ENCODE measurements at places on chromosomes 5 and 9.

DNA sequence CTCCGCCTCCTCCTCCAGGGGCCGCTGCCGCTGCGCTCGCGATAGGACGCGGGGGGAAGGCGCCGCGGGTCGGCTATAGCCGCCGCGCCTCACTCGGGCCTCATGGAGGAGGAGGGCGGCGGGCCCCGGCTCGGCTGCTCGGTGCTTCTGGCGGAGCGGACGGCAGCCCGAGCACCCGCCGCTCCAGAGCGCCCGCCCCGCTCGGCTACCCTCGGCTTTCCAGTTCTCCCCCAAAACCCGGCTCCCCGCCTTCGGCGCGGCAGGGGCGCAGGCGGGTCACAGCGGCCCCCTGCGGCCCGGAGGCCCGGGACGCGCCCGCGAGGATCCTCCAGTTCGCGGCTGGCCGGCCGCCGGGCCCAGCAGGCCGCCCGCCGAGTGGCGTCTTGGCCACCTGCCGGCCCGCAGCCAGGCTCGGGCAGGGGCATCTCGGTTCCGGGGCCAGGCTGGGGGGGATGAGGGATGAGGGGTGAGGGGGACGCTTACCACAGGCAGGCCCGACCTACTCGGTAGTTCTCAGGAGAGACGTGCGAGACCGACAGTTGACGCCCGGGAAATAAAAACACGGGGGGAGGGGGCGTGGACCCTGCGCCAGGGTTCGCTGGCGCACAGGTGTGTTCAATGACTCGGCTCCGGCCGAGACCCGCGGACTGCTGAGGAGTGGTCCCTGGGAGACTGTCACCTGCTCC, at the start of gene PAIP1:
Gene PAIP1 (minus strand): TSS at position 221 of the 686 bp plus-strand sequence. CDS start 231 bp downstream, outside the sequence.
- peak; percentile 81 for DNase-seq

DNA sequence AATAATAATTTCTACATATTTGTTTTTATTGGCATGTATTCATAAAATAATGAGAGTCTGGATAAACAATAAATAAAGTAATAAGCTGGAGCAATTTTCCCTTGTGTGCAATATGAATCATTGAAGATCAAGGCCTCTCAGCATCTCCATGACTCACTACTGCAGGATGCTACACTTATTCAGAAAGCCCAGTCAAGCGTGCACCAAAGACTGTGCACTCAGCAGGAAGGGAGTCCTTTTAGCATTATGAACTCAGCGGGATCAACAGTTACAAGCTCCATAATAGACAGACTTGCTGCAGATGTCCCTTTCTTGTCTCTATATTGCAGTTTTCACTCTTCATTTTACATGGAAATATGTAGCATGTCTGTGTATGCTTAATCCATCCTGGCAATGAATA, 485.3 kb downstream of the CDH9 start:
- DNase-seq, result no peak

- DNase-seq, result no peak
These were observed 243.0 kb downstream of the PSAT1 start for GRCh38 chr9:78539904-78540303.

- DNase-seq, result peak; percentile 77
These were observed 1.6 kb upstream of the BRINP1 start for GRCh38 chr9:119370816-119371215.

- no peak for DNase-seq
These were observed 183.7 kb downstream of the ISL1 start for GRCh38 chr5:51566953-51567352.

- no peak for DNase-seq
These were observed 113.2 kb downstream of the DCP2 start for GRCh38 chr5:113089653-113090335.

GRCh38 chr9:124487260-124488182, 19.7 kb downstream of the NR5A1 start:
- no peak for DNase-seq

DNA sequence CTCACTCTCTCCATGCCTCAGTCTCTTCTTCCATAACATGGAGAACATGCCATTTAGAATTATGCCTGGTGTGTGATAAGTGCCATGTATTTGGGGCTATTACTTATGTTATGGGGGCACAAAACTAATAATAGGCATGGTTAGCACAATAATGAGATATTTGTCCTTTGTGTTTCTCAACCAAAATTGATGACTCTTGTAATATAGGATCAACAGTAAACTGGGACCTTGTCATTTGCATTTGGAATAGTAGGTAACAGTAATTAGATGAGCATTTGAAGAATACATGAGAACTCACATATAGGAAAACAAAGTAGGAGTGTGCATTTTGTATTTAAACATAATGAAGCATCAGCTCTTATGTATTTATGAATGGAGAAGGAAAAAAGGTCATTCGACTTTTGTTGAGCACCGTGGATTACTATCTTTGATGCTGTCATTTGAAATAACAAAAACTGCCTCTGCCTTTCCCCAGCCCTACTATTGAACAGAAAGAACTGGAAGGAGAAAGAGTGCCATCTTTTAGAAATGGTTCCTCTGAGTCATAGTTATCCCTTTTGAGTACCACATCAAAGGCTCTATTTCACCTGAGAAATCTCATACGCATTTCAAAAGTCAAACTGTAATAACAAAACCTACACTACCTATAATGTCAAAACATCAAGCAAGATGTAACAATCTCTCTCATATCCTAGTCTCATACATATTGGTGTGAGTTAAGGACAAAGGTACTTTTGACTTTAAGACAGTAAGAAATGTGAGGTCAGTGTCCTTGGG, 655.2 kb downstream of the PDE4D start:
- DNase-seq, result no peak

DNA sequence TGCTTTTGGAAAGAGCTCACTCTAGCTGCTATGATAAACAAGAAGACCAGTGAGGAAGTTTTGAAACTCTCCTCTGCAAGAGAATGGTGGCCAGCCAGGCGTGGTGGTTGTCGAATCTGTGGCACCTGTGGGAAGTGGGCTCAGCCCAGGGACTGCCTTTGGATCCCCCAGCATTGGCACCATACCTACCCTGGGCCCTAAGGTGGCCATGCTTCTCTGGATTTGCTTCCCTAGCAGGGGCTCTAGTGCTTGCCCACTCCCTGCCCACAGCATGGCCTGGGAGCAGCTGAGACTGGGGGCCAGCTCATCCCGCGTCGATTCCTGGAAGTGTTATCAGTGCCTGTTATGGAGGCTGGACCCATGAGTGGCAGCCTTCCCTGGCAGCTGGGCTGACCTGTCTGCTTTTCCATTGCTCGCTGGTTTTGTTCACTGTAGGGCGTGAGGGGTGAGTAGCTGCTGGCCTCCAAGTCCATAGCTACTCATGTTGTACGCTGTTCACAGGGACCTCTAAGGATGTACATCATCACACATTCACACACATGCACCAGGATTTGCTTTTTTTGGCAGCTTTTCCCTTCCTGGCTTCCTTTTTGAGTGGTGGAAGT, 2.3 kb downstream of the SLC22A4 start:
- DNase-seq, result no peak

DNA sequence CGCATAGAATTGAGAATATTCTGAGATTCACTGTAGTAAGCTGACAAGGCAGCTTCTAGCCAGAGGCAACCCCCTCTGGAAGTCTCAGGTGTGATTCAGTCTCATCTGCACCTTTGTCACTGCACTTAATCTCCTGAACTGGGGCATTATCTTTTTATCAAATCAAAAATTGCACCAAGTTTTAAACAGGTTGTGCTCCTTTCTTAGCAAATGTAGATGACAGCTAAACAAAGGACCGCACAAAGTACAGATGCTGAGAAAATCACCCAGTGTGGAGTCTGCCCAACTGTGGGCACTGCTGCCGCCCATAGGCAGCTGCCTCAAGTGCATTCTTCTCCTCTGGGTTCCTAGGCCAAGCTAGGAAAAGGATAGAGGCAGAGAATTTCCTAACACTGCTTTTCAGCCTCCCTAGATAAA, 51.1 kb downstream of the STARD4 start:
- peak; percentile 66 for DNase-seq

DNA sequence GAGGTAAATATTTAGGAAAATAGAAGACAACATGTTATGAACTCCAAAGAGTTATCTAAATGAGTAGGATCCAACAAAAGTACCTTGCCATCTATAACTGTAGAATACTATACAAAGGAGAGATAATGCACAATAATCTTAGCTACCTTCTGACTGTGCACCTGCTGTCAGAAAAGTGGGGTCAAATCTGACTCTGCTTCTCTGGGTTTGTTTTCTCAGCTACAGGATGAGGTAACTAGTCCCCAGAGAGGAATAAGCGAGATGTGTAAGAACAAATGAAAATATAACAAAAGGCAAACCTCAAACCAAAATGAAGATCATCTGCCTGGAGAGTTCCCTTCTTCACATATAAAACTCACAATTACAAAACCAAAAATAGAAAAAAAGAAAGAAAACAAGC, 204.8 kb downstream of the DCP2 start:
- DNase-seq, result no peak

- DNase-seq, result no peak
These were observed 68.3 kb downstream of the AK8 start for GRCh38 chr9:132809677-132810271.

GRCh38 chr9:117462861-117463260, 48.0 kb upstream of the ASTN2 start:
- no peak for DNase-seq

GRCh38 chr5:57009811-57010210, 57.9 kb upstream of the MIER3 start:
- no peak for DNase-seq

DNA sequence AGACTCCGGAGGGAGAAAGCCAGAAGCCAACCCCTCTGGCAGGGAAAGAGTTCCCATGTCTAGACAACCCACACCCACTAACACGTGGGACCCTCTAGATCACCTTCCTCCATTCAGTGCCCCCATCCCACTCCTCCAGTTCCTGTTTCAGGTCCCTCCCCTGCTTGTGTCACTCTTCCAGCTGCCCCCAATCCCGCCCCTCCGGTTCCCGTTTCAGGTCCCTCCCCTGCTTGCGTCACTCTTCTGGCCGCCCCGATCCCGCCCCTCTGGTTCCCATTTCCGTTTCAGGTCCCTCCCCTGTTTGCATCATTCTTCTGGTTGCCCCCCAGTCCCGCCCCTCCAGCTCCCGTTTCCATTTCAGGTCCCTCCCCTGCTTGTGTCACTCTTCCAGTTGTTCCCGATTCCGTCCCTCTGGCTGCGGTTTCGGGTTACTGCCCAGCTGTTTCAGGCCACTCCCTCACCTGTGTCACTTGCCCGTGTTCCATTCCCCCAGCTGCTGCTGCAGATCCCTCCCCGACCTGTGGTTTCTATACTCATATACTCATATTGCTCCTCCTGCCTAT, 64.8 kb upstream of the RANBP6 start:
- peak; percentile 99 for DNase-seq

DNA sequence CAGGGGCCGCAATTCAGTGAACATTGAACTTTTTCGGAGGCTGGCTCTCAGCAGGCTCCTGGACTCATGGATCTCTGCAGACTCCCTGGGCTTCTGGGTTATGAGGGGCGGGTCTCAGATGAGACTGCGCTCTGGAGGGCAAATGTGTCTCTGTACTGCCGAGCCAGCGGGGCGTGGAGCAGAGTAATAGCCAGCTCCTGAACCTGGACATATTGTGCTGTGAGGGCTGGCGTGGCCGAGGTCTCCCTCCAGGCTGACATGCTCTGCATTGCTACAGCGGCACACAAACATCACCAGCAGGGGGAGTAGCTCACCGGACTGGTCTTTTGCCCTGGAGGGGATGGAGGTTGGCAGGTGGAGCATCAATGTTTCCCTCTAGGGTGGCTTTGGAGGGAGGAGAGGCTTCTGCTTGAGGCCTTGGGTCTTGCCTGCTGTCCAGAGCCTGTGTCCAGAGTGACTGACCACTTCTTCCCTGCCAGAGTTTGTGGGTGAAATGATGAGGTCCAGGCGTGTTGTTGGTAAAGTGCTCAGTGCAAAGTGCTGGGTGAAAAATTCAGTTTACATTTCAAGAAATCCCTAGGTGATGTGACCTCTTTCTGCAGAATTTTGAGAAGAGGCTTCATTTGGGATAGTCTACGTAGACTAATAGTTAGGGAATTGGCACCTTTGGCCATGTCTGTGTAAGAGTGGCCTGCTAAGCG, 10.9 kb upstream of the GADD45G start:
- peak; percentile 86 for DNase-seq

DNA sequence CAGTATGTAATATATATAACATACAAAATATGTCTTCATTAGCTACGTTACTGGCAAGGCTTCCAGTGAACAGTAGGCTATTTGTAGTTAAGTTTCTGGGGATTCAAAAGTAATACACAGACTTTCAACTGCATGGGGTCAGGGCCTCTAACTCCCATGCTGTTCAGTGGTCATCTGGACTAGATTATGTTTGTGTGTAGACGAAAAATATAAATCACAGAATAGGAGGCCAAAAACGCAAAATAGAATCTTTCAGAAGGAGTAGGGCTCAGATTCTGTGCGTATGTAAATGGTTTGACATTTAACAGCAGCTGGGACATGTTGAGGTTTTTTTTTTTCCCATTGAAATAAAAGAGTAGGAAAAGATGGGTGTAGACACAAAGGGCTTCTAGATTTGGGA, 1048.7 kb upstream of the WWC1 start:
- DNase-seq, result no peak

GRCh38 chr9:33942471-33943083, 106.1 kb downstream of the UBAP2 start:
- DNase-seq, result no peak

- DNase-seq, result no peak
These were observed 712.1 kb downstream of the CDH9 start for GRCh38 chr5:26326153-26326759.

DNA sequence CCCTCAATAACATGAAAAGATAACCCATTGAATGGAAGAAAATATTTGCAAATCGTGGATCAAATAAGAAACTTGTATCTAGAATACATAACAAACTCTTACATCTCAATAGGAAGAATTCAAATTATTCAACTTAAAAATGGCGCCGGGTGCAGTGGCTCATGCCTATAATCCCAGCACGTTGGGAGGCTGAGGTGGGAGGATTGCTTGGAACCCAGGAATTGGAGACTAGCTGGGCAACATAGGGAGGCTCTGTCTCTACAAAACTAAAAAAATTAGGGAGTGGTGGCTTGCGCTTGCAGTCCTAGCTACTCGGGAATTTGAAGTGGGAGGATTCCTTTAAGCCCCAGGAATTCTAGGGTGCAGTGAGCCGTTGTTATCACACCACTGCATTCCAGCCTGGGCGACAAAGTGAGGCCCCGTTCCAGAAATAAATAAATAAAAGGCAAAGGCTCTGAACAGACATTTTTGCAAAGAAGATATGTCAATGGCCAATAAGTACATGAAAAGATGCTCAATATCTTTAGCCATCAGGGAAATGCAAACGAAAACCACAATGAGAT, 21.5 kb upstream of the TBC1D2 start:
- no peak for DNase-seq

Measured in H9 (cell line).